ENCODE measurements at places on chromosomes 3 and 15. TPM values are rescaled to one million over a fixed set of nuclear protein-coding genes. Genes with fewer than 3 reads are reported as not detected.
A peak's percentile ranks its signal among the peaks of the same experiment; 100 is the strongest.

NR2E3 gene
- not detected for total RNA-seq

IL16 gene
- total RNA-seq: 206 TPM

GOLGA6D gene
- total RNA-seq: not detected

NEK10 gene
- 0.84 TPM for total RNA-seq

- no peak overlapping the region for H3K27ac ChIP-seq
- H3K36me3 ChIP-seq: no peaks in the 10 kb centered on the region
- no peaks in the 10 kb centered on the region for H3K27me3 ChIP-seq
- DNase-seq: no peak
Measured at GRCh38 chr3:43181202-43181821, 75.4 kb upstream of the POMGNT2 start.

DNA sequence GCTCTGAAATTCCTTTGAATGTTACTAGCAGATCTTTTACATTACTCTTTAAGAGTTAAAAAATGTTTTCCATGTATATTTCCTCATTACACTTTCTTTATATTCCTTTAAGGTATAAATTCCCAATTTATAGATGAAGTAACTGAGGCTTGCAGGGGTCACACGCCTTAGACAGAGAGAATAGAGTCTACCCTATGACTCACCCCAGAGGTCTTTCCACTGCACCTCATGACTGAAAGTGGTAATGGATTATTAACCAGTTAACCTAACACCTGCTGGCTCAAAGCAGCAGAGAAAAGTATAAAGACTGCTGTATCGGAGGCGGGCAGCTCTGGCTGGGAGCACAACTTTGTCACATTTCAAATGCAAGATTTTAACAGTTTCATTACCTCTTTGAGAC lies 37.7 kb downstream of the LDHAL6B start:
- no peaks in the 10 kb centered on the region for H3K27me3 ChIP-seq
- peak overlapping the region; percentile 60 for H3K4me3 ChIP-seq
- H3K4me1 ChIP-seq: peaks cover 55% of the 10 kb centered on the region
- peaks cover 21% of the 10 kb centered on the region for H3K36me3 ChIP-seq

DNA sequence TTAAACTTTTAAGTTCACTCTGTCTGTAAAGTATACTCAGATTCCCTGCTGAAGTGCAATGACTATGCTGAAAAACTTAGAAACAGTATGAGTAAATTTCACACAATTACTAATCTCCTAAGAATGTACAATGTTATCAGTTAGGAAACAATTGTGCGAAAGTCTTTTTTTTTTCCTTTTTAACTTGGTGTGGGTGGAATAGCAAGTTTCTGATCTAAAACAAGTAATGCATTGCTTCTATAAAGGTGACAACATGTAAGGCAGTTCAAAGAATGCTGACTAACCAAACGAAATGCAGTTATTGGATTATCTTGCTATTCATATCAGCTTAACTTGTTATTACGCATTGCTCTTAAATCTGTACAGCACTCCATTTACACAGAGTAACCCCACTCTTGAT lies 19.3 kb upstream of the SLC12A8 start:
- H3K36me3 ChIP-seq: peaks cover 58% of the 10 kb centered on the region
- H3K27me3 ChIP-seq: no peaks in the 10 kb centered on the region
- no peak for DNase-seq
- no peak overlapping the region for H3K27ac ChIP-seq
- H3K4me1 ChIP-seq: no peaks in the 10 kb centered on the region

- H3K36me3 ChIP-seq: no peaks in the 10 kb centered on the region
- DNase-seq: no peak
- H3K4me3 ChIP-seq: no peak overlapping the region
- H3K27me3 ChIP-seq: no peaks in the 10 kb centered on the region
- H3K27ac ChIP-seq: no peak overlapping the region
- no peaks in the 10 kb centered on the region for H3K4me1 ChIP-seq
Measured at GRCh38 chr3:5607581-5607980, 420.1 kb downstream of the EDEM1 start.

DNA sequence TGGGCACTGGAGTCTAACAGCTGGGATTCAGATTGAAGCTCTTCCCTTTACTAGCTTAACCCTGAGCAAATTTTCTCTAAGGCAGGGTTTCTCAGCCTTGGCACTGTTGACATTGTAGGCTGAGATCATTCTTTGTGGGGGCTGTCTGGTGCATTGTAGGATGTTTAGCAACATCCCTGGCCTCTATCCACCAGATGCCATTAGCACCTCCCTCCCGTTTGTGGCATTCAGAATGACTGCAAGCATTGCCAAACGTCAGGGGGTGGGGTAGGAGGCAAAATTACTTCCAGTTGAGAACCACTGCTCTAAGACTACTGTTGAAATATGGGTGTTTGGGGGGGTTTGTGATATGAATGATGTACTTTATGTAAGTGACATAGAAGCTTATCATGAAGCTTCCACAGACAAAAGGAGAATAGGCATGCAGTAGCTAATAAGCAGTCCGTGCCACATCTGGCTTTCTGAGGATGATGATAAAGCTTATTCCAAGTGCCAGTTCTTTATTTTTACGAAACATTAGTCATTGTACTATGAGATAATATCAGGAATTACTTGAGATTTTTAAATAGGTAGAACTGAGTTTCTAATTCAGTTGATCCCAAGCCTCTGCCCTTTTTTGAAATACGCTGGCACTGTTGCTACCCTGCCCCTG lies 39.3 kb downstream of the NKIRAS1 start:
- H3K36me3 ChIP-seq: peaks cover 23% of the 10 kb centered on the region
- DNase-seq: no peak
- H3K4me1 ChIP-seq: peaks cover 52% of the 10 kb centered on the region
- no peaks in the 10 kb centered on the region for H3K27me3 ChIP-seq

DNA sequence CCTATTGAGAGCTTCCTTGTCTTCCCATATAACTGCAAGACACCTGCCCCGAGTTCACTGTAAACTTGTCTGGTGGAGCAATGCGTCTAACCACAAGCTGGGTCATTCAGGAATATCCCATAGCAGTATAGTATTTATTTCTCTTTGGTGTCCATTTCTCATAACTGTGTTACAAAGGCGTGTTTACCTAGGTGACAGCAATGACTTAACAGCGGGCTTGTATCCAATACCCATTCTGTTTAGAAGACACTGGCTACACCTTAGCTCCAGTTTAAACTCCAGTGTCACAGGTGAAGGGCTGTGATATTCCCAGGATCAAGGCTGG lies 24.3 kb downstream of the ATP10A start:
- no peak overlapping the region for H3K27ac ChIP-seq
- H3K4me3 ChIP-seq: no peak overlapping the region
- peaks cover 10% of the 10 kb centered on the region for H3K4me1 ChIP-seq
- DNase-seq: no peak
- H3K27me3 ChIP-seq: peaks cover 30% of the 10 kb centered on the region

GRCh38 chr3:147371771-147372340 lies 34.5 kb downstream of the ZIC4 start:
- H3K36me3 ChIP-seq: no peaks in the 10 kb centered on the region
- H3K4me3 ChIP-seq: no peak overlapping the region
- no peak overlapping the region for H3K27ac ChIP-seq
- no peaks in the 10 kb centered on the region for H3K4me1 ChIP-seq
- peaks cover 63% of the 10 kb centered on the region for H3K27me3 ChIP-seq

GRCh38 chr15:59688423-59688781 lies 718 bp downstream of the BNIP2 start:
- H3K36me3 ChIP-seq: peaks cover 29% of the 10 kb centered on the region
- peaks cover 55% of the 10 kb centered on the region for H3K4me1 ChIP-seq
- H3K27me3 ChIP-seq: no peaks in the 10 kb centered on the region
- peak overlapping the region; percentile 96 for H3K27ac ChIP-seq
- H3K4me3 ChIP-seq: peak overlapping the region; percentile 92
